ENCODE measurements at places on chromosomes 12 and 14. TPM values are rescaled to one million over a fixed set of nuclear protein-coding genes. Genes with fewer than 3 reads are reported as not detected.

The NEUROD4 gene
- total RNA-seq, result not detected

The TMCC3 gene
- total RNA-seq, result 0.08 TPM

The OR11H6 gene
- not detected for total RNA-seq

The VWF gene
- 1.4 TPM for total RNA-seq

The CMTM5 gene
- total RNA-seq, result not detected

The CCDC197 gene
- total RNA-seq, result not detected

The ASCL4 gene
- not detected for total RNA-seq

The RAN gene
- 165 TPM for total RNA-seq

The GDF3 gene
- not detected for total RNA-seq

The ASB2 gene
- total RNA-seq, result not detected

The KCNC2 gene
- total RNA-seq, result not detected

The MIP gene
- not detected for total RNA-seq

The NTS gene
- not detected for total RNA-seq

The CREBL2 gene
- total RNA-seq, result 21.1 TPM

The TESPA1 gene
- not detected for total RNA-seq

The TSPAN19 gene
- 0.13 TPM for total RNA-seq

The PLEKHG3 gene
- total RNA-seq, result 3.2 TPM

The SPX gene
- 0.91 TPM for total RNA-seq

The BMAL2 gene
- 18.6 TPM for total RNA-seq

The FAM181A gene
- not detected for total RNA-seq

The KLRB1 gene
- total RNA-seq, result not detected

The SPTB gene
- not detected for total RNA-seq

The SOCS2 gene
- 34.9 TPM for total RNA-seq

The PTPRO gene
- total RNA-seq, result 0.39 TPM

The NPFF gene
- total RNA-seq, result 1.7 TPM

The OTOGL gene
- total RNA-seq, result not detected

The KRT7 gene
- total RNA-seq, result 5.2 TPM

The RAP1B gene
- 167 TPM for total RNA-seq

The RDH16 gene
- total RNA-seq, result 0.56 TPM

The PPP1R1A gene
- not detected for total RNA-seq

The HAL gene
- not detected for total RNA-seq

The RHEBL1 gene
- total RNA-seq, result 0.78 TPM

The BORCS5 gene
- 14.6 TPM for total RNA-seq

The ACRBP gene
- 0.13 TPM for total RNA-seq

The PPP2R5E gene
- 17.6 TPM for total RNA-seq

The GYS2 gene
- not detected for total RNA-seq

The GNB3 gene
- total RNA-seq, result 0.39 TPM

The IRAK4 gene
- total RNA-seq, result 18.4 TPM

The RESF1 gene
- total RNA-seq, result 15.8 TPM

The TC2N gene
- 0.24 TPM for total RNA-seq

The PRH2 gene
- total RNA-seq, result 0.48 TPM

The CLEC9A gene
- total RNA-seq, result not detected

The SLC6A12 gene
- not detected for total RNA-seq

The PPTC7 gene
- 10.5 TPM for total RNA-seq

The SLC5A8 gene
- not detected for total RNA-seq

The NKX2-8 gene
- not detected for total RNA-seq

The TPPP2 gene
- not detected for total RNA-seq

The P2RX2 gene
- not detected for total RNA-seq

The HHIPL1 gene
- 2.6 TPM for total RNA-seq

The OAS3 gene
- 16.4 TPM for total RNA-seq

The KRT83 gene
- not detected for total RNA-seq
